ENCODE measurements at places on chromosomes 13 and 19. TPM values are rescaled to one million over a fixed set of nuclear protein-coding genes. Genes with fewer than 3 reads are reported as not detected.

Gene MPV17L2
- total RNA-seq: 11.2 TPM

Gene ZFP82
- 1.6 TPM for total RNA-seq

Gene OR7A5
- not detected for total RNA-seq

Gene GNA15
- total RNA-seq: not detected

Gene TNNT1
- total RNA-seq: 135 TPM

Gene MAP3K10
- total RNA-seq: 15.5 TPM

Gene KIR2DL1
- total RNA-seq: not detected

Gene CGB7
- total RNA-seq: 0.53 TPM

Gene ZNF414
- 16.7 TPM for total RNA-seq

Gene NPHS1
- 0.75 TPM for total RNA-seq

Gene WDR88
- total RNA-seq: not detected

Gene ZNF91
- total RNA-seq: 0.09 TPM
